ENCODE measurements at places on chromosomes 3 and 15.
A peak's percentile ranks its signal among the peaks of the same experiment; 100 is the strongest.

GRCh38 chr3:173708191-173708590 lies 310.6 kb downstream of the NLGN1 start:
- no peak for DNase-seq

DNA sequence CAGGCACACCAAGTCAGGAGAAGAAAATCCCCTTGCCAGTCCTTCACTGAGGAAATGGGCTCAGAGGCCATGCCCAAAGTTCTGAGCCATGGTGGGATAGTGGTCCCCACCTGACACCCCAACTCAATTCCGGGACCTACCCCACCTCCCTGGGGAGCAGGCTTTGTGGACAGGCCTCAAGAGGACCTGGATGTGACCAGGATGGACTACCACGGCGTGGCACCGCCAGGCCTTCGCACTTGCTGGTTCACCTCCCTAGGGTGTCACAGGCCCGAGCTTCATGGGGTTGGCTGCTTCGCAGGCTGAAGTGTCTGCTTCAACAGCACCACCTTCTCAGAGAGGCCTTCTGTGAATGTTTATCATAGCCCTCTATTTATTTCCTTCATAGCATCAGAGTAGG lies 31.7 kb downstream of the POC1A start:
- no peak for DNase-seq

DNA sequence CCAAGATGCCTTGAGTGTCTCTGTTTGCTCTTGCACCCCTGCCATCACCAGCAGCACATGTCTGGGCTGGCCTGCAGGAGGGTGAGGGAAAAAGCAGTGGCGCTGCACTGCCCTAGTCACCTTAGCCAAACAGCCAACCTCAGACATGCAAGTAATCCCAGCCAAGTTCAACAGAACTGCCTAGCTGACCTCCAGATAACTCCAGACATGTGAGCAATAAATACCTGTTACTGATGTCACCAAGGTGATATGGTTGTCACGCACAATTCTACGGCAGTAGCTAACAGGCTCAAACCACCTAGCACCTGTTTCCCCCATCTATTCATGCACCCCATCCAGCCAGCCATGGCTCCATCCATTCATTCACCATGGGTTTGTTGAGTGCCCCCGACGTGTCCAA lies 99.9 kb downstream of the SRGAP3 start:
- no peak for DNase-seq

DNA sequence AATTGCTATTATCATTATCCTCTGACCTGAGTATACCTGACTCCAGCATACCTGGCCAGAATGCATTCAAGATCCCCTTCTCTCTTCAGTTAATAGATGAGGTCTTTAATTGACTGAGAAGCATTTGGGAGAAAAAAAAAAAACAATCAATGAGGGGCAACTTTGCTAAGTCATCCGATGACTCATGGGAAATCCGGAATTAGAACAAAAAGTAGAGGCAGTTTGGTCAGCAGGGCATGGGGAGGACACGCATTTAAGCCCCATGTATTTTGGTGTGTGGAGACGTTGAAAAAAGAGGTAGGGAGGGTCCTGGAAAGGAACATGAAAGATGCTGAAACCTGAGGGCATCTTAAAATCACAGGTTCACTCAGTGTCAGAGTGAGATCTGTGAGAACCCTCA lies 256.2 kb downstream of the RORA start:
- no peak for DNase-seq

- peak; percentile 38 for DNase-seq
Measured at GRCh38 chr15:83284559-83285283, at the start of gene BNC1. BNC1 (minus strand) TSS chr15:83284664; CDS start chr15:83284628, 36 bp downstream.

- DNase-seq = no peak
Measured at GRCh38 chr3:89221924-89222323, 114.5 kb downstream of the EPHA3 start.

GRCh38 chr3:31041161-31041978 lies 146.9 kb upstream of the GADL1 start:
- DNase-seq = peak; percentile 15

- no peak for DNase-seq
Measured at GRCh38 chr15:71575474-71576045, 234.8 kb upstream of the NR2E3 start.
